ENCODE measurements at places on chromosomes 13 and 19.

GRCh38 chr13:109747524-109747923 lies 38.9 kb downstream of the IRS2 start:
- DNase-seq, result no peak

DNA sequence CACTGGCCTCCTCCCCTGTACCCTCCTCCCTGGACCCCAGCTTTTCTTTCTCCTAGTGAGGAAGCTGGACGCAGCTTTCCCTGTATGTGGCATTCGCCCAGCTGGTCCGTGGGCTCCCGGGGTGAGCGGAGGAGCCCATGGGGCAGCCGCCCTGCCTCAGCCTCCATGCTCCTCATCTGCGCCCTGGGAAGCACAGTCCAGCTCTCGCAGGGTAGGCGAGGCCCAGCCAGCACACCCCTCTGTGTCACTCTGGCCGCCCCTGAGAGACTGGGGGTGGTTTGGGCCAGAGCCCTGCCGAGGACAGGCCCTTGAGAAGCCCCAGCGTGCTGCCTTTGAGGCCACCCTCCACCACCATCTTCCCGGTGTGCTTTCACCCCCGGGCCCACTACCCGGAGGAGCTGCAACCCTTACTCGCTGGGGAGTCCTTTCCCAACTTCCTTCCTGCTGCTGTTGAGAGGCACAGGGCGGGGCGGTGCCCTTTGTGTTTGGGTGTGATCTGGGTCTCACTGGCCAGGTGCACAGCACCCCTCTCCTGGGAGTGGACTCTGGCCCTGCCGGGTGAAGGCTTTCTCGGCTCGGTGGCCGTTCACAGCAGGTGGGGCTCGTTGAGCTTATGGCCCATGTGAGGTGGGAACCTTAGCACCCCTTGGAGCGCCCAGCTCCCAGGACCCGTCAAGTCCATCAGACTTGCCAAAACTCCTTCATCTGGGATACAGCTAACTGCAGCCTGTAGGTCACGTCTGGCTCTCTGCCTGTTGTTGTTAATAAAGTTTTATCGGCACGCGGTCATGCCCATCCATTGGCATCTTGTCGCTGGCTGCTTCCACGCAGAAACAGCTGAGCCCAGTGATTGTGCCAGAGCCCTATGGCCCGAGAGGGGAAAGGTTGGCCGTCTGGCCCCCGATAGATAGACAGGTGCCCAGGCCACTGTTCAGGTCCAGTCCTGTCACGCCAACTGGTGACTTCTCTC lies 3.2 kb downstream of the NCLN start:
- peak; percentile 15 for DNase-seq

DNA sequence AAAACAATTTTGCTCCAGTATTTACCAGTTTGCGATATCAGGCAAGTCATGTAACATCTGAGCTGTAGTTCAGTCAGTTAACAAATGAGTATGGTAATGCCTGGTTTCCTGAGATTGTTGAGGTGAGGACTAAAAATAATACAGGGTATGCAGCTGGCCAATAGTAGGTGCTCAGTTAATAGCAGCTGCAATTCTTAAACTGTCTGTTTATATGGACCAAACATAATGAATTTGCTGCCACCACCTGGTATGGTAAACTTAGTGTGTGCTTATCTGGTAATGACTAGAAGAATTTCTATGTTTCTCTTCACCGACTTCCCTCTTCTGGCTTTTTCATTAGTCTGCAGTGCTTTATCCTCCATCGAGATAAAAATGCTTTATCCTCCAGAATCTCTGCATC lies 9.1 kb downstream of the ZMYM2 start:
- DNase-seq, result peak; percentile 63

DNA sequence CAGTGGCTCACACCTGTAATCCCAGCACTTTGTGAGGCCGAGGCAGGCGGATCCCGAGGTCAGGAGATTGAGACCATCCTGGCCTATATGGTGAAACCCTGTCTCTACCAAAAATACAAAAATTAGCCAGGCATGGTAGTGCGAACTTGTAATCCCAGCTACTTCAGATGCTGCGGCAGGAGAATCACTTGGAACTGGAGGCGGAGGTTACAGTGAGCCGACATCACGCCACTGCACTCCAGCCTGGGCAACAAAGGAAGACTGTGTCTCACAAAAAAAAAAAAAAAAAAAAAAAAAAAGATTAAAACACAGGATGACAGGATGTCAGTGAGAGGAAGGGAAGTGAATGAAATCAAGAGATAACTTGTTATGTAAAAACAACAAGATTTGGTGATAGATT lies 1158.5 kb downstream of the PCDH9 start:
- no peak for DNase-seq

DNA sequence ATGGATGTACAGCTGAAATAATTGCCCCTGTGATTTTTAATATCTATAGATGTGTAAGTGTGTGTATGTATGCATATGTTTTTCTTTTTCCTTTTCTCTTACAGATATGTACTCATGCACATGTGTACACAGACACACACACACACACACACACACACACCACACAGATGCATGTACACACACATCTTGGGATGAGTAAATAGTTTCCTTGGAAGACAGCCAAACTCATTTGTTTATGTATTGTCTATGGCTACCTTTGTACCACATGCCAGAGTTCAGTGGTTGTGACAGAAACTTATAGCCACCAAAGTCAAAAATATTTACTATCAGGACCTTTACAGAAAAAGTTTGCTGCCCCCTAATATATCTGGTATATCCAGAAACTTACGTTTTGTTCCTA lies 192.6 kb downstream of the MAB21L1 start:
- no peak for DNase-seq

DNA sequence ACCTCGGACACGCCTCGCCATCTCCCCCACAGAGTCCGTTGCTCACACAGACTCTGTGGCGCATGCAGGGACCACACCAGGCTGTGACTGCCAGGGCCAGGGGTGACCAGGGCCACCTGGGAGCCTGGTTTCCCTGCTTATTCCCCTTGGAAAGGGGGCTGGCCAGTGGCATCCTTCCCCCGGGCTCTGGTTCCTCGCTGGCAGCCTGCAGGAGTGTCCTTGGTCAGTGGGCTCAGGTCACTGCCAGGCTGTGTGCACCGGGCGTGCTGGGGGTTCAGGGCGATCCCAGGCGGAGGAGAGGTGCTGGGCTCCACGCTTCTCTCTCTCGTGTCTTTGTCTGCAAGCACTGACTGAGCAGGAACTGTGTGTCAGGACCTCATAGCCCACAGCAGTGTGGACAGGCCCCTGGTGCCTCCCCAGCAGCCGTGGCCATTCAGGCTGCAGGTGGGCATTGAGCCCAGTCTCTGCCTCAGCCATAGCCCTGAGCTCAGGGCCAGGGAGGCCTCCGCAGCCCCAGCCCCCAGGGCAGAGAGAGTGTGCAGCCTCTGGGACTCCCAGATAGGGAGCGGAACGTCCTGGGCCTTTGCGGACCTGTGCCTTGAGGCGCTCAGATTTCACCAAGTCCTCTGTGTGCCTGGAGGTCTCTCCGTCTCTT lies 6.5 kb downstream of the PIAS4 start:
- DNase-seq, result no peak

All from AML-193 (cell line).